ENCODE measurements at places on chromosomes 3 and 15.

DNA sequence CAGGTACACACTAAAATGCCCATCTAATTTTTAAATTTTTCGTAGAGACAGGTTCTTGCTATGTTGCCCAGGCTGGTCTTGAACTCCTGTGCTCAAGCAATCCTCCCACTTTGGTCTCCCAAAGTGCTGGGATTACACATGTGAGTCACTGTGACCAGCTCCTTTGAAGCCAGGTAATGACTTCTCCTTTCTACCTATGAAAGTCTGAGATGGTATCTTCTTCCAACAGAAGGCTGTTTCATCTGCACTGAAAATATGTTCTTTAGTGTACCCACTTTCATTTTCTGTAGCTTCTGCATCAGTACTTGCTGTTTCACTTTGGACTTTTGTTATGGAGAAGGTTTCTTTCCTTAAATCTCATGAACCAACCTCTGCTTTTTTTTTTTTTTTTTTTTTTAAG lies 8.8 kb downstream of the OIP5 start:
- no peak for DNase-seq

- DNase-seq, result no peak
Measured at GRCh38 chr15:75921732-75922703, 18.3 kb downstream of the FBXO22 start.

DNA sequence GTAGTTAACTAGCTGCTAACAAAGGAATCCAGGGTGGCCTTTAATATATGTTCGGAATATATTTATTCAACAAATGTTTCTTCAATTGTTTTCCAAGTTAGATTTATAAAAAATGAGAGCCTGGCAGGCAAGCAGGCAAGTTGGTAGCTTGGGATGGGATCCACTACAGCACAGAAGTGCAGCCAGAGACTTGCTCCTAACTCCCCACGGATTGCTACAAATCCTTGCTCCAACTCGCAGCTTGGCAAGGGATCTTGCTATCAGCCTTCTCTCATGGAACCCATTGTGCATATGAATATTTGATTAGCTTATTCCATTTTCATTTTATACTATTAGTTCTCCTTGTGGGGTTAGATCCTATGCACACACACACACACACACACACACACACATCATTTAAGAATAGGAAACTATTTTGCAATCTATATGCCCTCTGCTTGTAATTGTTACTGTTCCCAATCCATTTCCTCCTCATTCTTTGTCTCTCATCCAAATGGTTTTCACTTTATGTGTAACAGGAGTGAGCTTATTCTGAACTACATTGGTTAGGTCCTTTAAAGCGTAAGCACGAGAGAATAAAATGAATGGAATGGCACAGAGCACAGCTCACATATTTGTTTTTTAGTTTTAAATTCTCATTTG lies 505.6 kb downstream of the LPP start:
- DNase-seq, result no peak

DNA sequence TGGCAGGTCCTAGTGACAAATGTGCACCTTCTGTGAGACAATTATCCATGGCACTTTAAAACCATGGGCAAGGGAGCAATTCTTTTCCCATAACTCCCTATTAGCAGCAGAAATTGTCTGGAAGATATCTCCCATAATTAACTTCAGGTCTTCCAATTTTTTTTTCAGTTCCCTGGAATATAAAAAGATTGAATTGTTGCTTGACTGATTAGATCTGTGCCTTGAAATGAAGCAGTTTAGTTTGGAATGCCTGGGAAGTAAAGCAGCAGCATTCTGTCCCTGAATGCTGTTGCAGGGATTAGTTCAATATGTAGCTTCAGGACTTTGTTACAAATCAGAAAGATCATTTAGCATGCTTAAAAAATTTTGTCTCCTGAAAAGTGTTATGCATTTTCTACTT lies 137.0 kb upstream of the GOLGA6L4 start:
- no peak for DNase-seq

GRCh38 chr3:46695177-46695961 lies 1.9 kb upstream of the ALS2CL start:
- peak; percentile 38 for DNase-seq
